ENCODE measurements at places on chromosomes 4 and X. TPM values are rescaled to one million over a fixed set of nuclear protein-coding genes. Genes with fewer than 3 reads are reported as not detected.

Gene NDNF
- total RNA-seq: 1.1 TPM

Gene MSX1
- total RNA-seq: 4.1 TPM

Gene PDGFRA
- 29.0 TPM for total RNA-seq

Gene TMSB15A
- not detected for total RNA-seq

Gene AKAP4
- total RNA-seq: not detected

Gene LRBA
- 33.5 TPM for total RNA-seq

Gene PTCHD1
- 10.4 TPM for total RNA-seq

Gene MAGEA4
- total RNA-seq: not detected

Gene ASMT
- total RNA-seq: 0.48 TPM
